ENCODE measurements at places on chromosomes 11 and 22.

DNA sequence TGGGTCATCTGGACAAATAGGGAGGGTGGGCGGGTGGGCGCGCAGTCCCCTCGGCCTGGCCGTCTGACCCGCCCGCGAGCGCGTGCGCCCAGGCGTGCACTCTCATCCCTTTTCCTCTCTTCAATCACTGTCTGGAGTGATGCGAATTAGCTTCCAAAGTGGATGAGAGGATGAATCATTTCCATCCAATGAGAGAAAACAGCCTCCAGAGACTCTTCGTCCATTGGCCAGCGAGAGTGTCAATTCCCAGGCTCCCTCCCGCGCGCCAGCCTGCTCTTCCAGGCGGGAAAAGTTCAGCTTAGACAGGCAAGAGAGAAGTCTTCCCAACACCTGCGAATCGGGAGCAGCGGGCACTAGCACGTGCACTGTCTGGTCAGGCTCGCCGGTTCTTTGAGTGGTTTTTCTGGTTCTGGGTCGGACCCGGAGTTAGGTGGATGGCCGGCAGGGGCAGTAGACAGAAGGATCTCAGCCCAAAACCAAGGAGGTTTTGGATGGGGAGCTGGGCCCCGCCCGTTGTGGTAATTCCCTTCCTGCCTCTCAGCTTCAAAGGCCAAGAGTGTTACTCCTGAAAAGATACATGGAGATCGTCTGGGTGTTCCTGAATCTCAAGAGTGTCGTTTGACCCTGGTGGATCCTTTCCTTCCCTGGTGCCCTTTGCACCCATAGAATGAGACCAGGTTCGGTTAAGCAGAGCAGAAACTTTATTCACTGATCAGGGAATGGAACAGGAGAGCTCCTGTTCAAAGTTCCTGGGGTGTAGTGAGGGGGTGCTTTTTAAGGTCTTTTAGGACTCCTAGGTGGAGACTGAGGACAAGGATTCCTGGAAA is 33.4 kb upstream of the GLYATL1 start:
- peak overlapping the region; percentile 20 for H3K4me3 ChIP-seq
- H3K4me1 ChIP-seq, result peaks cover 8% of the 10 kb centered on the region
- no peak overlapping the region for H3K27ac ChIP-seq
- no peaks in the 10 kb centered on the region for H3K27me3 ChIP-seq
- no peak for DNase-seq

- no peak overlapping the region for H3K27ac ChIP-seq
- H3K27me3 ChIP-seq, result peaks cover 47% of the 10 kb centered on the region
- no peaks in the 10 kb centered on the region for H3K36me3 ChIP-seq
- no peak for DNase-seq
- no peaks in the 10 kb centered on the region for H3K4me1 ChIP-seq
Measured at GRCh38 chr22:17366830-17367229, 2.4 kb upstream of the CECR2 start.

- H3K27ac ChIP-seq, result no peak overlapping the region
- H3K4me1 ChIP-seq, result no peaks in the 10 kb centered on the region
- no peaks in the 10 kb centered on the region for H3K27me3 ChIP-seq
- H3K4me3 ChIP-seq, result no peak overlapping the region
- H3K36me3 ChIP-seq, result no peaks in the 10 kb centered on the region
- DNase-seq, result no peak
Measured at GRCh38 chr11:78228467-78228866, 39.7 kb downstream of the USP35 start.

DNA sequence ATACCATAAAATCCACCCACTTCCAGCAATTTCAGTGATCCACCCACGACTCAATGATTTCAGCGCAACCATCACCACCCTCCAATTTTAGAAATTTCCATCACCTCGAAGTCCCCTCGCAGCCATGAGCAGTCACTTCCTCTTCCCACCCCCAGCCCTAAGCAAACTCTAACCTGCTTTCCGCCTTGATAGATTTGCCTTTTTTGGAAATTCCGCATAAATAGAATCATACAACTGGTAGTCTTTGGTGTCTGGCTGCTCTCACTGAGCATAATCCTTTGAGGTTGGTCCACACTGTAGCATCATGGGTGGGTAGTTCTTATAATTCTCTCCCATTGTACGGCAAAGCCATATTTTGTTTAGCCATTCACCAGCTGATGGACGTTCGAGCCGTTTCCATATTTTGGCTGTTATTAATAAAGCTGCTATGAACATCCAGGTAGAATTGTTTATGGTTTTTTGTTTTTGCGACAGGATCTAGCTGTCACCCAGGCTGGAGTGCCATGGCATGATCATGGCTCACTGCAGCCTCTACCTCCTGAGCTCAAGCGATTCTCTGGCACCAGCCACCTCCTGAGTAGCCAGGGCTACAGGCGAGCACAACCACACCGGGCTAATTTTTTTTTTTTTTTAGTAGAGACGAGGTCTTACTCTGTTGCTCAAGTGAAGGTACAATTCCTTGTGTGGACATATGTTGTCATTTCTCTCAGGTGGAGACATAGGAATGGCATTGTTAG is 16.0 kb downstream of the PIM3 start:
- H3K4me1 ChIP-seq, result peaks cover 3% of the 10 kb centered on the region
- no peak overlapping the region for H3K27ac ChIP-seq
- no peak for DNase-seq
- H3K36me3 ChIP-seq, result no peaks in the 10 kb centered on the region
- no peaks in the 10 kb centered on the region for H3K27me3 ChIP-seq
- H3K4me3 ChIP-seq, result no peak overlapping the region

DNA sequence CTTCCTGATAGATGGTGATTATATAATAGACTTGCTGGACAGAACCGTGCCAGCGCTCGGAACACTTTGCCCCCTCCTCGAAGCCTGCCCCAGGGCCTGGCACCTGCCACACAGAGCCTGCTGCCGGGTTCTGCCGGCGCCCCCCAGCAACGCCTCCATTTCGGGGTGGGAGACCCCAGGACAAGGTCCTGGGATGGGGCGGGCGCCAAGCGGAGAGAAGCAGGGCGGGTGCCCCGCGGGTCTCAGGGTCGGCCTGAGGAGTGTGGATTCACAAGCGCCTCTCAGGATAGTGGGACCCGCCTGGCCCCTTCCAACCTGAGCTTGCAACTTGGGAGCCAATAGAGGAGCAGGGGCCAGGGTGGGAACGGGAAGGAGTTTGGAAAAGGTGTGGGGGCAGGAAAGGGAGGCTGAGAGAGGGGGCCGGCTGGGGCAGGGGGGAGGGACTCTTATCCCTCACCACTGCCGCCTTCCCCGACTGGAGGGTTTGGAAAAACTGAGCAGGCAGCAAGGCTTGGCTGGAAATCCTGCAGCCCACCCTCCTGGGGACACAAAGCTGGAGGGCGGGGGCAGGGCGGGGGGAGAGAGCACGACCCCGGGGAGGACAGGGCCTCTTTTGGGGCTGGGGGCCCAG is 3.3 kb upstream of the BCL9L start:
- peak overlapping the region; percentile 97 for H3K27ac ChIP-seq
- H3K4me3 ChIP-seq, result peak overlapping the region; percentile 92
- H3K4me1 ChIP-seq, result peaks cover 28% of the 10 kb centered on the region
- no peaks in the 10 kb centered on the region for H3K27me3 ChIP-seq
- DNase-seq, result no peak

DNA sequence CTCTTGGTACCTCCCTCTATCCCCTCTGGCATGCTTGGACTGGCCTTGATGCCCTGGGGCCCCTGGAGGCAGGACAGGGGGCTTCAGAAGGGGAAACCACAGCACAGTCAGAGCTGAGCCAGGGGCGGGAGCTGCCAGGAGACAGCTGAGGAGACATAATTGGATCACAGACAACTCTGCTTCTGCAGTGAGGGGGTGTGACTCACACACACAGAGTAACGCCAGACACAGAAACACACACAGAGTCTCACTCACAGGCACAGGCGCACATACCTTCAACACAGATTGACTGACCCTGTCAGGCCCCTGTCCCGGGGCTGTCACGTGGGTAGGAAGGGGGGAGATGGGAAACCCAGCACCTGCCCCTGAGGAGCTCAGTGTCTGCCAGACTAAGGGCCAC is 20.6 kb downstream of the STARD10 start:
- DNase-seq, result no peak
- peaks cover 5% of the 10 kb centered on the region for H3K36me3 ChIP-seq

GRCh38 chr11:72665911-72666472 is 8.2 kb downstream of the PDE2A start:
- H3K4me1 ChIP-seq, result no peaks in the 10 kb centered on the region
- H3K27me3 ChIP-seq, result peaks cover 16% of the 10 kb centered on the region
- no peak overlapping the region for H3K27ac ChIP-seq

GRCh38 chr11:110131386-110132123 is 38.4 kb downstream of the ZC3H12C start:
- no peaks in the 10 kb centered on the region for H3K27me3 ChIP-seq
- peak overlapping the region; percentile 32 for H3K4me3 ChIP-seq
- H3K4me1 ChIP-seq, result peaks cover 28% of the 10 kb centered on the region
- peak; percentile 35 for DNase-seq

GRCh38 chr22:23700706-23701105 is 9.9 kb downstream of the RGL4 start:
- H3K4me3 ChIP-seq, result no peak overlapping the region
- no peak for DNase-seq
- H3K27me3 ChIP-seq, result no peaks in the 10 kb centered on the region
- peaks cover 16% of the 10 kb centered on the region for H3K36me3 ChIP-seq
- no peak overlapping the region for H3K27ac ChIP-seq
- H3K4me1 ChIP-seq, result no peaks in the 10 kb centered on the region

DNA sequence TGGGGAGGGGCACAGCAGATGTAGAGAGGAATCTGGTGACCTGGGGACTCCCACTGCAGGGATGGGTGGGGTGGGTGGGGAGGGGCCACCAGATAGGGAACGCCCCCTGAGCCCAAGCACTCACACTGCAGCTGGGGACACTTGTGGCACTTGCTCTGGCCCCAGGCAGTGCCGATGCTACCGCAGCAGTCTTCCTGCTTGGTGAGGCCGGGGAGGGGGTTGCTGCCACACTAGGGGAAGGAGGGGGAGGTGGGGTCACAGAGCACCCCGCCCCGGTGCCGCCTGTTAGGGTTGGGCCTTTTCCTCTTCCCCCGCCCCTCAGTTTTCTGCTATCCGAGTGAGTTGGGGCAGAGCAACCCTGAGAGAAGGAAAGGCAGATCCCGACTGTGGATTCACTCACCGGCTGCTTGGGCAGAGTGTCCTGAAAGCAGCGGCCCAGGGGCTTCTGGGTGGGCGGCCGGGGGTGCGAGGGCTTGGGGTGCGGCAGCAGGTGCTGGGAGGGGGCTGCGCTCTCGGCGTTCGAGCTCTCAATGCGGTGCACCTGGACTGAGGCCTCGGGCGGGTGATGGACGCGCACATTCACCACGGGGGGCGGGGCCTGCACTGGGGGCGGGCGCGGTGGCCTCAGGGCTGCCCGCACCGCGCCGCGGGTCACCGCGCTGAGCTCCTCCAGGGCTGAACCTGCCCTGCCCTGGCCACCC is 4.7 kb downstream of the LTBP3 start:
- H3K4me1 ChIP-seq, result peaks cover 23% of the 10 kb centered on the region
- no peaks in the 10 kb centered on the region for H3K36me3 ChIP-seq
- H3K27me3 ChIP-seq, result no peaks in the 10 kb centered on the region
- no peak for DNase-seq

- no peaks in the 10 kb centered on the region for H3K36me3 ChIP-seq
- H3K4me3 ChIP-seq, result no peak overlapping the region
- H3K4me1 ChIP-seq, result peaks cover 11% of the 10 kb centered on the region
- DNase-seq, result no peak
- no peak overlapping the region for H3K27ac ChIP-seq
Measured at GRCh38 chr11:132158696-132159095, 788.3 kb downstream of the NTM start.

GRCh38 chr22:47449508-47450270 is 687.2 kb downstream of the TBC1D22A start:
- H3K4me1 ChIP-seq, result no peaks in the 10 kb centered on the region
- H3K4me3 ChIP-seq, result no peak overlapping the region
- no peaks in the 10 kb centered on the region for H3K27me3 ChIP-seq
- DNase-seq, result no peak
- H3K27ac ChIP-seq, result no peak overlapping the region

GRCh38 chr11:92670308-92670890 is 299.1 kb upstream of the MTNR1B start:
- H3K4me1 ChIP-seq, result no peaks in the 10 kb centered on the region
- DNase-seq, result no peak
- H3K27me3 ChIP-seq, result no peaks in the 10 kb centered on the region
- no peak overlapping the region for H3K27ac ChIP-seq

GRCh38 chr22:19802001-19802893 is 41.7 kb downstream of the TBX1 start:
- no peak for DNase-seq
- peaks cover 31% of the 10 kb centered on the region for H3K4me1 ChIP-seq
- peaks cover 4% of the 10 kb centered on the region for H3K36me3 ChIP-seq
- no peak overlapping the region for H3K4me3 ChIP-seq
- no peaks in the 10 kb centered on the region for H3K27me3 ChIP-seq

DNA sequence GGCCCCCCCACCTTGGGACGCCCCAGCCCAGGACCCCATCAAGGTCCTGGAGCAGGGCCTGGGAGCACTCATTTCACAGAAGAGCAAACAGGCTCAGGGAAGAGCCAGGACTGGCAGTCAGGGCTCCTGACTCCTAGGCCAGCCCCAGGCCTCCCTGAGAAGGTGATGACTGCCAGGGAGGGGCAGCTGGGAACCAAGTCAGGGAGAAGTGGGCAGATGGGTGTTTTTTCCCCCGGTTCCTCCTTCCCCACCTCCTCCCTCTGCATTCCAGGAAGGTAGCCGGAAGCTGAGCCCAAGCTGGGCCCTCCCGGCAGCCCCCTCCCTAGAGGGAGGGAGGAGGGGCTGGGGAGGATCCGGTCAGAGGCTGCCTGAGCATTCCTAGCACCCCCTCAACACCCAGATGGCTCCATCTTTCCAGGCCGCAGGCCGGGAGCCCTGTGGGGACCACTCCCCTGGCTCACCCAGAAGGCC is 19.6 kb downstream of the MYRF start:
- H3K27me3 ChIP-seq, result no peaks in the 10 kb centered on the region
- no peaks in the 10 kb centered on the region for H3K36me3 ChIP-seq
- H3K4me3 ChIP-seq, result no peak overlapping the region
- no peak overlapping the region for H3K27ac ChIP-seq

- H3K4me3 ChIP-seq, result no peak overlapping the region
- H3K27ac ChIP-seq, result no peak overlapping the region
- H3K27me3 ChIP-seq, result peaks cover 32% of the 10 kb centered on the region
- peak; percentile 5 for DNase-seq
- H3K4me1 ChIP-seq, result peaks cover 16% of the 10 kb centered on the region
Measured at GRCh38 chr11:120566176-120566575, 54.6 kb downstream of the GRIK4 start.

DNA sequence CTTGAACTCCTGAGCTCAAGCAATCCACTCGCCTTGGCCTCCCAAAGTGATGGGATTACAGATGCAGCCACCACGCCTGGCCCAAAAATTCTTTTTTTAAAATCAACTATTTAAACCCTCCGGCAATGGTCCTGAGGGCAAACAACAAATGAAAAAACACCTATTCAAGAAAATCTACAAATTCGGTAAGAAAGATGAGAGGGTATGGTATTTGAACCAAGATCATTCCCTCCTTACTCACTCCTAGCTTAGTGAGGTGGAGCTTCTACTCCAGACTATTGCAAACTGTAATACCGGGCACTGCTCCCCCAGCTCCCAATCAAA is 2.1 kb downstream of the NF2 start:
- H3K4me3 ChIP-seq, result no peak overlapping the region
- no peak for DNase-seq
- peaks cover 3% of the 10 kb centered on the region for H3K36me3 ChIP-seq

Data from keratinocyte (primary cell).